ENCODE measurements at places on chromosomes 1 and 21. TPM values are rescaled to one million over a fixed set of nuclear protein-coding genes. Genes with fewer than 3 reads are reported as not detected.

The ATP1A2 gene
- 1.8 TPM for total RNA-seq

The XCL2 gene
- total RNA-seq, result not detected

The FGR gene
- not detected for total RNA-seq

The RGSL1 gene
- not detected for total RNA-seq

The TESK2 gene
- total RNA-seq, result 2.2 TPM

The LEFTY2 gene
- not detected for total RNA-seq

The LCE1F gene
- not detected for total RNA-seq

The OR2L2 gene
- not detected for total RNA-seq

The ZNF697 gene
- 8.2 TPM for total RNA-seq

The TSPEAR gene
- not detected for total RNA-seq

The PCSK9 gene
- 34.5 TPM for total RNA-seq

The DPT gene
- 3.0 TPM for total RNA-seq

The OR2L3 gene
- not detected for total RNA-seq

The CPLANE2 gene
- 3.6 TPM for total RNA-seq

The DIO1 gene
- total RNA-seq, result not detected

The FCGR1A gene
- not detected for total RNA-seq

The HMGCS2 gene
- total RNA-seq, result not detected

The NHLH2 gene
- total RNA-seq, result not detected

The LACTBL1 gene
- not detected for total RNA-seq

The MAP3K7CL gene
- 1.2 TPM for total RNA-seq

The FMO5 gene
- 0.58 TPM for total RNA-seq

The CD1E gene
- not detected for total RNA-seq

The NBPF12 gene
- 2.7 TPM for total RNA-seq

The RXFP4 gene
- not detected for total RNA-seq

The FNDC5 gene
- 2.9 TPM for total RNA-seq

The MCOLN3 gene
- not detected for total RNA-seq

The RGS13 gene
- not detected for total RNA-seq

The ADARB1 gene
- total RNA-seq, result 26.0 TPM

The CCDC185 gene
- not detected for total RNA-seq

The NBPF10 gene
- 2.0 TPM for total RNA-seq

The ZMYND12 gene
- total RNA-seq, result 3.8 TPM

The PPP2R5A gene
- total RNA-seq, result 20.3 TPM

The KIF17 gene
- total RNA-seq, result 0.60 TPM

The RBP7 gene
- total RNA-seq, result not detected

The MAB21L3 gene
- total RNA-seq, result not detected

The BEND5 gene
- 6.9 TPM for total RNA-seq

The MX2 gene
- total RNA-seq, result 0.47 TPM

The KCNA3 gene
- not detected for total RNA-seq

The MEX3A gene
- total RNA-seq, result 1.1 TPM

The NLRP3 gene
- not detected for total RNA-seq

The ITGB2 gene
- total RNA-seq, result 0.12 TPM

The WDR64 gene
- not detected for total RNA-seq

The TMIGD3 gene
- total RNA-seq, result not detected

The BNIPL gene
- 0.17 TPM for total RNA-seq

The LMX1A gene
- not detected for total RNA-seq

The ASCL5 gene
- total RNA-seq, result not detected

The MYOG gene
- 8.9 TPM for total RNA-seq

The ARHGEF16 gene
- 0.23 TPM for total RNA-seq

The TAS1R3 gene
- not detected for total RNA-seq

The AQP10 gene
- not detected for total RNA-seq

The CD5L gene
- total RNA-seq, result not detected

The LEMD1 gene
- total RNA-seq, result not detected

The HECTD3 gene
- total RNA-seq, result 25.4 TPM

The CHIA gene
- total RNA-seq, result not detected

The AIRE gene
- not detected for total RNA-seq

The NFIA gene
- 36.8 TPM for total RNA-seq

The RHD gene
- total RNA-seq, result not detected

All from pericardium fibroblast (primary cell).